ENCODE measurements at places on chromosomes 12 and 14.

GRCh38 chr14:87171141-87171540, 821.8 kb downstream of the GALC start:
- no peak for DNase-seq

GRCh38 chr14:76829650-76830421, 3.6 kb downstream of the LRRC74A start:
- no peak for DNase-seq

DNA sequence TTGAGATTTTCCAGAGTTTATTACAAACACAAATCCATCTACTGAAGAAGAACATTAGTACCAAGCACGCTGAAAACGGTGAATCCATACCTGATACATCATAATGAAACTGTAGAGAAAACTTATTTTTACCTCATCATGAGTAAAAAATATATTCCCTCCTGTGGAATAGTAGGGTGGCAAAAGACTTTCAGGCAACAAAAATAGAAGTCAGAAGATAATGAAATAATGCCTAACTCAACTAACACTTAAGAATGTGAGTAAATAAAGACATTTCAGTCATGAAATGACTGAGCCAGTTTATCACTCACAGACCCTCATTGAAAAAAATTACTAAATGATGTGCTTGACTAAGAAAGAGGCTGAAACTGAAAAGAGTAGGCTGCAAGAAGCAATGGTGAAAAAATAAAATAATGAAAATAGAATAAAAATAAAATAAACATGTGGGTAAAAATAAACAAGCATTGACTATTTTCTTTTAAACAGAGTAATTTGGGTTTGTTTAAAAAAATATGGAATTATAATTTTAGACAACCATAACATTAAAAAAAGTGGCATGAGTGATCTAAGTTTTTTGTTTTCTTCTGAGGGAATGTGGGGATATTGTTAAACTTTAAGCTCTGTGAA, 148.6 kb downstream of the ASCL1 start:
- DNase-seq: no peak

DNA sequence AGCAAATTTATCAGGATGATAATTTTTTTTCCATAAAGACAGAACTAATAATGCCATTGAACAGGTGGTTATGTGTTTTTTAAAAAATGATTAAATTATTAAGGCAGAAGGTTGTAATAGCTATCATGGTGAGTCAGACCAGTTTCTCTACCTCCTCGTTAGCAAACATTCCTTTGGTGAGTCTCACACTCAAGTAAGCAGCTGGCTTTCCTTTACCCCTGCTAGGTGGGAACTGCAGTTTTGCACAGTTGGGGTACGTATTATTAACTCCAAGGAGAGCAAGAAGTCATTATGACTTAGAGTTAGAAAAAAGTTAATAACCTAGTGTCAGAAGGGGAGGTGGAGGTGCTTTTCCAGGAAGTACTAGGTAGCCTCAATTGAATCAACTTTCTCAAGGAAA, 165.3 kb downstream of the SNAPC1 start:
- DNase-seq: peak; percentile 20

GRCh38 chr14:102949062-102949800, 26.8 kb downstream of the AMN start:
- DNase-seq: peak; percentile 78

Data from AG08395 (cell line).